ENCODE measurements at places on chromosomes 3 and 15. TPM values are rescaled to one million over a fixed set of nuclear protein-coding genes. Genes with fewer than 3 reads are reported as not detected.
A peak's percentile ranks its signal among the peaks of the same experiment; 100 is the strongest.

SCAANT1 gene
- not detected for total RNA-seq

HES1 gene
- 102 TPM for total RNA-seq

ALS2CL gene
- 21.8 TPM for total RNA-seq

DPPA2 gene
- total RNA-seq: not detected

FGF7 gene
- 13.3 TPM for total RNA-seq

TMEM212 gene
- total RNA-seq: not detected

ICE2 gene
- 37.3 TPM for total RNA-seq

PLA2G4E gene
- 0.67 TPM for total RNA-seq

RPUSD2 gene
- total RNA-seq: 17.0 TPM

CLRN1 gene
- total RNA-seq: not detected

ADGRG7 gene
- 3.2 TPM for total RNA-seq

DNA sequence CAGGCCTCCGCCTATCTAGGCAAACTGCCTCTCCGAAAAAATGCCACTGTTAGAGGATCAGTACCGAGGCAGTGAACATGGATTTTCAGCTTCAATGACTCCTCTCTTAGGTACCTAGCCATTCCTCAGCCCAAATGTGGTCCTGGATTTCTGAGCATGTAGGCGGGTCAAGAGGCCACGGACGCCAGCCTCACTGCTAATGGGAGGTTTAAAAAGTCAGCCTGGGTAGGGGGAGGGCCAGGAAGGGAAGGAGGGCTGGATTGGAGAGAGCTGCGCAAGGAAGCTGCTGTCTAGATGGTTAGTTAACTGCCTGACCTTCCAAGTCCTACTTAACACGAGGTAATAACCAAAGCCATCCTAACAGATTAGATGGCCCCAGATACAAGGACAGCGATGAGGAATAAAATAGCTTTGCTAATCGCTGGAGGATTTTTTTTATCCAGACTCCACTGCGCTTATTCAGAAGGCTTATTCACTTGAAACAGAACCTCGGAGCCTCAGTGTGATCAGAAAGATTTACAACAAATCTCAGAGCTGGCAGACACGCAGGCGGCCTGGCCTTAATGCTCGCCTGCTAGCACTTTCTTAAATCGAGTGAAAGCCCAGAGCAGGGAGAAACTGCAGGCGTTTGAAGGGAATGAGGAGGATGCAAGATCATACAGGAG is 34.3 kb downstream of the TLE3 start:
- no peak for DNase-seq

DNA sequence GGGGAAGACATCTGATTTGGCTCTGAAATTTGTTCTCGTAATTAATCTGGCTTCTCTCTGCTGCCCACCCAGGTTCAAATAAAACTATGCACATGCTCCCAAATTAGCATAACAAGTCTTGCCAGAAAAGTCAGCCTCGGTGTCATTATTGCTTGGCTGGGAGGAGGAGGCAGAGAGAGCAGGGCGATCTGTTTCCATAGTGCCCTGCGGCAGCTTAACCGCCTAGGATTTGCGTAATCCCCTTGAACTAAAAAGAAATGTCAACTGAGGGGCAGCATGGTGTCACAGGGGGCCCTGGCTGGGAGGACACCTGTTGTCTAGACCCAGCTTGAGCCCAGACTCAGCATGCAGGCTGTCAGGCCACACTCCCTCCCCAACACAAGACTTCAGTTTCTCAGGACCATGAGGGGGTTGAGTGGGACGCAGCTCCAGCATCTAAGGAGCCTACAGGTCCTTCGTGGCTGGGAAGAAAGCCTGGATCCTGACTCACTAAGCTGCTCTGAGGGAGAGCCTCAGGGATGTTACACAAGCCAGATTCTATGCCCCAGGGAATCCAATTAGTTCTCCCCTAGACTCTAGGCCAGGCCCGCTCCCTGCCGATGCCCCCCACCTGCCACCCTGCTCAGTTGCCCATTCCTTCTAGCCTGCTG is 17.3 kb downstream of the MRPS11 start:
- DNase-seq: no peak

- DNase-seq: no peak
Measured at GRCh38 chr3:41682382-41682781, 279.5 kb downstream of the ULK4 start.

DNA sequence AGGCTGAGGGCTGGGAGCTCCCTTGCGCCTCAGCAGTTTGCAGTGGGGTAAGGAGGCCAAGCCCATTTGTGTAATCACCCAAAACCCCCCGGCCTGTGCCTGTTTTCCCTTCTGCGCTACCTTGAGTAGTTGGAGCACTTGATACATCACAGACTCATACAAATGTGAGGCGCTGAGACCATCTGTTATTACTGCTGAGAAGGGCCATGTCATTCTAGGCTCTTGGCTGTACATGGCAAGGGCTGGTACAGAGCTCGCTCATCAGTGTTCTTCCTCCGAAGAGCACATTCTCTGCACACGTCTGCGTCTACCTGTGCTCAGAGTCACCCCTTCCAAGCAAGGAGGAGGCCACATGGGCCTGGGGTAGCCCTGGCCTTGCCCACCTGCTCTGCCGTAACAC is 9.3 kb downstream of the PLA2G4B start:
- DNase-seq: no peak

GRCh38 chr3:53846851-53847155 is 435 bp downstream of the IL17RB start:
- DNase-seq: no peak

DNA sequence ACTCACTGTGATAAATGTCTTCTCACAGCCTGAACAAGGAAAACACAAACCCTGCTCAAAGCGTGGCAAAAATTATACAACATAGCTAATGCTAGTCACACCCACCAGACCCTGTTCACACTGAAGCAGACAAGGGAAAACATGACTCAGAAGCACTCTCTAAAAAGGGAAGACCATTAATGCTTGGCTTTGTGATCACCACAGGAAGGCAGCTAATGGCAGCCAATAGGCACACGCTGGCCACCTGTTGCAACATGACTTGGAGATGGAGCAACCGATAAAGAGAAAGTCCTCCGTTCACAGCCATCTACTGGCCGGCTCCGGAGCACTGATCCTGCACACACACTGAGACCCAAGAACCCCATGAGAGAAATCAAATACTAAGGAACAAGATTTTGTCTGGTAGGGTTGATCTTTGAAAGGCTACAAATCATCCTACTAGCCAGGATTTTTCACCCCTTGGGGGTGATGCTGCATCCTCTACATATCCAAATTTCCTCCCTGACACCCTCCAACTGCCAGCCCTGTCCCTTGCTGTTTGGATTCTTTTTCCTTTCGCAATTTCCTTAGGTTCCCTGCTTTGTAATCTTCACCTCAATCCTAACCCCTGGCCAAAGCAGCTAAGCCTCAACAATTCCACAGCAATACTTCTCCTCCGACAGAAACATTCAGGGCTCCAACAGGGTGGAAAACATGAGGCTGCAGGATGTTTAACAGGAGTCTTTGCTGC is 3.2 kb downstream of the ZXDC start:
- no peak for DNase-seq

DNA sequence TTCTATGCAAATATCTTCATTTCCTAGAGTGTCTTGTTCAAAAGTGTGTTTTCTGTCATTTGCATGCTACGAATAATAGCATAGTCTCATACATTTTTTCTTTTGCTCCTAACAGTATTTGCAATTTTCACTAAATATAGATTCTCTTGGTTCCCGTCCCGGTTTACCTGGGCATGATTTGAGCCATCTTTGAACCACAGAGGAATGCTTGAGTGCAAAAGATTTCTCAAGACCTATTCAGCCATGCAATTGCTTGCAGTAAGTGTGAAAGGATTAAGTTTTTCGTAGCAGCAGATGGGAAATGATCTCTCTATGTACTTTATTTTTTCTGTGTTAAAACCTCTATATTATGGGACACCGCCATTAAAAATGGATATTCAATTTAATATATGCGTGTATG is 733.0 kb downstream of the ZPLD1 start:
- no peak for DNase-seq

GRCh38 chr3:122004107-122004506 is 17.9 kb downstream of the ILDR1 start:
- DNase-seq: no peak

GRCh38 chr3:127770671-127771355 is 51.5 kb downstream of the MGLL start:
- DNase-seq: no peak

DNA sequence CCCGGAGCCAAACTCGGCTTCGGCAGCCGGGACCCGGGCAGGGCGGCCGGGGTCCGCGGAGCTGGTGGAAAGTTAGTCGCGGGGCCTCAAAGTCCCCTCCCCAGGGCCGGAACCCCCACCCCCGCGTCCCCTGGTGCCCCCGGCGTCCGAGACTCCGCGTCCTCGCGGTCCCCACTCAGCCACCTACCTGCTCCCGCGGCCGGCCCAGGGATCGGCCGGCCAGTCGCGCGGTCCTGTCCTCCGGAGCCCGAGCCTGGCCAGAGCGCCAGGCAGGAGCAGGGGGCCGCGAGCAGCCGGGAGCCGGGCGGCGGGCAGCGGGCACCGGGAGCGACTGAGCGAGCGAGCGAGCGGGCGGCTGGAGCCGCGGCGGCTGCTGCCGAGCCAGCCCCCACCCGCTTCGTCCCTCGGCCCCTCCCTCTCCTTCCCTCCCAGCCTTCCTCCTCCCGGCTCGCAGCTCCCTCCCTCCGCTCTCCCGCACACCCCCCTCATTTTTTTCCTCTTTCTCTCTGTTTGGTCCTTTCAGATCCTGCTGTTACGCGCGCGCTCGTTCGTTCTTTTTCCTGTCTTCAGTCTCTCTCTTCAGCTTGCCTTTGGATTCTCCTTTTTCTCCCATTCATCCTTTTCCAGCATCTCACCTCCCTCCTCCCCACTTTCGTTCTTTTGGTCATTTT is at the start of gene MEGF11:
TSS of gene MEGF11 (minus strand) at position 333 of the 671 bp plus-strand sequence. CDS start 125,347 bp downstream, outside the sequence.
- peak; percentile 24 for DNase-seq

GRCh38 chr15:70504988-70505387 is 258.4 kb downstream of the UACA start:
- DNase-seq: no peak

DNA sequence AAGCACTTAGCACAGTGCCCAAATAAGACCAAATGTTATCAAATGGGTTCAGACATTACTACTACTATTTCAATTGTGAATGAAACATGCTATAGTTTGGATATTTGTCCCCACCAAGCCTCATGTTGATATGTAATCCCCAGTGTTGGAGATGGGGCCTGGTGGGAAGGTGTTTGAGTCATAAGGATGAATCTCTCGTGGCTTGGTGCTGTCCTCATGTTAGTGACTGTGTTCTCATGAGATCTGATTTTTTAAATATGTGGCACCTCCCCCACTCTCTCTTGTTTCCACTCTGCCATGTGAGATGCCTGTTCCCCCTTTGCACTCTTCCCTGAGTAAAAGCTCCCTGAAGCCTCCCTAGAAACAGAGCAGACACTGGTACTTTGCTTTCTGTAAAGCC is 148.7 kb upstream of the TGFBR2 start:
- no peak for DNase-seq

DNA sequence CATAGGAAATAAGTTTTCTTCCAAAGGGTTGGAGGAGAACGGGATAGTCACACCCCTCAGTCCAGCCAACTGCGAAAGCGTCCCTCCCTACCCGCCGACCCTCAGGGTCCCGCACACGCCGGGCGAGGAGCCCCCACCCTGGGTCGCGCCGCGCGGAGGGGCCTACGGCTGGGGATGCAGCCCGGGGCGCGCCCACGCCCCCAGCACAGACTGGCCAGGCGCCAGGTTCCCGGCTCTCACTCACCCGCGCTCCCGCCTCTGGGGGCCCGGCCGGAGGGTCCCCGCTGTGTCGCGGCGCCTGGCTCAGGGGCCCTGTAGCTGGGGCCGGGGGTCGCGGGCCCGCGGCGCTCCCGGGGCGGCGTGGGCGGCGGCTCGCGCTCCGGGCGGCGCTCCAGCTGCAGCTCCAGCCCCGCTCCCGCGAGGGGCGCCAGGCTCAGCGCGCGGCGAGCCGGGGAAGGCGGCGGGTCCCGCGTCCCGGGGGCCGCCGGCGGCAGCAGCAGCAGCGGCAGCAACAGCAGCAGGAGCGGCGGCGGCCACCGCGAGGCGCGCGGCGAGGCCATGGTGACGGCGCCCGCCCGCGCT is 375 bp downstream of the HEG1 start:
- no peak for DNase-seq

GRCh38 chr3:193118907-193119306 is 122.1 kb upstream of the PLAAT1 start:
- DNase-seq: no peak

DNA sequence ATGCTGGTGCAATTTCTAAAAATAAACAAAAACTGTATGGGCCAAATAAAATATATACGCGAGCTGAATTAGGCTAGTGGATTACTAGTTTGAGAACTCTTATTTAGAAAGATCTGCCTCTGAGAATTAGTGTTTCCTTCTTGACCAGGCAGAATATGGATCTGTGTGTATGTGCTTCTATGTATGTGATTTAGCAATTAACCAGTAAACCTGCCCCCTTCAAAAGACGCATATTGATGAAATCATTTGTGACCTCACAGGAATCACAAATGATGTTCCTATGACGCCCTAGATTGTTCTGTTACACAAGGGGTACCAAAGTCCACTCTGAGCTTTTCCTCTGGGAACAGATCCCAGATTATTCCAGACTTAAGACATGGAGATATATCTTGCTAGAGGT is at the start of gene TUSC7:
TSS of gene TUSC7 (plus strand) at position 301 of the 400 bp plus-strand sequence.
- DNase-seq: no peak

DNA sequence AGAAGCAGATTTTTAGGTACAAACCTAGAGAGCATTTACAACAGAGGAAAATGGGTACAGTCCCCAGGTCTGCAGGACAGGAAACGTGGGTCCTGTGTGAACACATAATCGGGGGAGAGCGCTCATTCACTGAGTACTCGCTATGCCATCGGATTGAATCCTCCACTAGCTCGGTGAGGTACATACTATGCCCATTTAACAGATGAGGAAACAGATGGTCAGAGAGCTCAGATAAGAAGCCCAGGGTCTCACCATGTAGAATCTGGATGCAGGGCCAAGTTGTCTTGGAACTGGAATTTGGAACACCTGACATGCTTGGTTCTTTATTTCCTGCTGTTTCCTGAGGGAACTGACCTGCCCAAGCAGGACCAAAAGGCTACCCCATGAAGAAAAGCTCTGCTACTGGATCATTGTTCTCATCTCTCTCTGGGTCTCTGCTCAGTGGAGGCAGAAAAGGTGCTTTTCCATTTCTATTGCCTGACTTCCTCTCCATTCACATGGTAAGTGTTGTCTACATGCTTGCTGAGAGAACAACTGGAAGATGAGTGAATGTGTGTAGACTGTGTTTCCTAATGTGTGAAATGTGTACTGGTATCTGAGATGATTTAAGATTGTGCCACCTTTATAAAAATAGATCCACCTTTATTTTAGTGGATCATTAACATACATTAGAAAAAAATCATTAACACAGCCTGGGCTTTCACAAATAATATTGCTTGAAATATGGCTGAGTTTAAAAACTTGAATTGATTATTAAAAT is 89.1 kb downstream of the TGFBR2 start:
- no peak for DNase-seq
